ENCODE measurements at places on chromosomes 13 and 19.

DNA sequence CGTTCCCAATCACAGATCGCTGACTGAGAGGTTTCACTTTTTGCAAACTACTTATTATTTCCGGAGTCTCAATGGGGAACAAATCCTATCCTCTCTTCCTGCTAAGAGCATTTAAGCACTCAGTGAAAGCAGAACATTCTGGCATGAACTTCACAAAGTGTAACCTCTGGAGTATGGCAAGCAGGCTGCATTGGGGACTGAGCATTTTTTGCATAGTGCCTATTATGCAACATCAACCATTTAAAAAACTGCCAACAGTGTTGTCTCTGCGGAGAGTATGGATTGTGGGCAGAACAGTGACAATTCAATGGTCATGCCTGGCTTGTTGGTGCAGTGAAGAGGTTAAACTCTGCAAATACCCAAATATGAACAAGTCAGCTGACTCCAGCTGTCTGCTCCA, 484.6 kb downstream of the OLFM4 start:
- DNase-seq = no peak

GRCh38 chr19:55376241-55376933, at the start of gene TMEM190:
TSS of gene TMEM190 (plus strand) at chr19:55376826. CDS start at chr19:55376854, 28 bp downstream.
- no peak for DNase-seq

GRCh38 chr13:30276178-30276577, 31.2 kb downstream of the KATNAL1 start:
- DNase-seq = no peak

- no peak for DNase-seq
Observed at GRCh38 chr19:49339301-49340068, 4.3 kb downstream of the CD37 start.

DNA sequence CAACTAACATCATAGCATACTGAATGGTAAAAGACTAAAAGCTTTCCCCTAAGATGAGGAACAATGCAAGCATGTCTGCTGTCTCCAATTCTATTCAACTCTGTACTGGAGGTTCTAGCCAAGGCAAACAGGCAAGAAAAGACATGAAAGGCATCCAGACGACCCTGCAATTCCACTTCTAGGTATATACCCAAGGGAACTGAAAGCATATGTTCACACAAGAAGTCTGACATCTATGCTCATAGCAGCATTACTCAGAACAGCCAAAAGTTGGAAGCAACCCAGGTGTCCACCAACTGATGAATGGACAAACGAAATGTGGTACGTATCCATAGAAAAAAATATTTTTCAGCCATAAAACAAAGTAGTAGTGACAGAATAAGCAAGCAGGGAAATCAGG, 39.1 kb downstream of the PEPD start:
- no peak for DNase-seq
